ENCODE measurements at places on chromosomes 3 and 15.

- no peak for DNase-seq
Measured at GRCh38 chr3:29686889-29687592, 406.2 kb downstream of the RBMS3 start.

DNA sequence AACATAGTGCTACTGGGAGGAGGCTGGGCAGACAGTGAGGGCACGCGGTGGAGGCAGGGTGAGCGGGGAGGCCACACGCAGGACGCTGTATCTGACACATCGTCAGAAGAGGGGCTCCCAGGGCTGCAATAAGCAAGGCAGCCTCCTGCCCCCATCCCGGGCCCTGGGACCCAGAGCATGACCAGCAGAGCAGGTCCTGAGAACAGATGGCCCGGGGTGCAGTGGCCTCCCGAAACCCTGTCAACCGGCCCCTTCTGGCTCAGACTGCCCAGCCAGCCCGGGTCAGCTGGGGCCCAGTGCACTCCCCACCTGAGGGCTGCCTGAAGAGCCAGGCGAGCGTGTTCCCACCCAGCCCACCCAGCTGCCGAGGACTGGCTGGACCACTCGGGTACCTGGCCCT lies 37.4 kb downstream of the DNAJB8 start:
- DNase-seq, result no peak

- no peak for DNase-seq
Measured at GRCh38 chr3:51974277-51974962, 444 bp upstream of the ABHD14A start.

DNA sequence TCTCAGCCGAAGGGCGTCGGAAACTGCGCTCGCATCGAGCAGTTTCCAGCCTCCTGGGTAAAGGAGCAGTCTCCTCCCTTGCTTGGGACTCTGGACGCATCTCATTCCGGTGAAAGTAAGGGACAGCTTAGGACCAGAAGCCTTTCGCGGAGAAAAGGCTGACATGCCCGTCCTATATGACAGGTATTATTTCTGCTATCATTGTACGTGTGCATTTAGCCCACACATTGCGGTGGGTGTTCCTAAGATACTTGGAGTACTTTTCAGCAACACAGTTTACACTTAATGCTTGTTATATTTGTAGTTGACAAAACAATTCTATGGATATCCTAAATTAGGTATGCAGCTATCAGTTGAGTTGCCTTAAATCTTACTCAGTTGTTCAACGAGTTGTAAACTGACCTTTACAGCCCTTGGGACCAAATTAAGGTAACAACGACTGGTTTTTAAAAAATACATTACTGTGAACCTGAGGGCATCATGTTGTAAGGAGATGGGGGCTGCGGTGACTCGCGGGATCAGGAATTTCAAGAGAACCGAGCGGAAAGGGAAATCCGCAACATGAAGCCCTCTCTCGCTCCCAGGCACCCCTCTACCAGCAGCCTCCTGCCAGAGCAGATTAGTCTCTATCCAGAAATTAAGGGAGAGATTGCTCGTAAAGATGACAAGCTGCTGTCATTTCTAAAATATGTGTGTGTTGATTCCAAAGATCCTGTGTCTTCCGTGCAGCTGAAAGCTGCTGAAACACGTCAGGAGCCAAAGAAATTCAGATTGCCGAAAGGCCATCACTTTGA lies 632 bp upstream of the COPS2 start:
- DNase-seq, result peak; percentile 9

- DNase-seq, result no peak
Measured at GRCh38 chr3:188884299-188885043, 287.3 kb upstream of the TPRG1 start.

DNA sequence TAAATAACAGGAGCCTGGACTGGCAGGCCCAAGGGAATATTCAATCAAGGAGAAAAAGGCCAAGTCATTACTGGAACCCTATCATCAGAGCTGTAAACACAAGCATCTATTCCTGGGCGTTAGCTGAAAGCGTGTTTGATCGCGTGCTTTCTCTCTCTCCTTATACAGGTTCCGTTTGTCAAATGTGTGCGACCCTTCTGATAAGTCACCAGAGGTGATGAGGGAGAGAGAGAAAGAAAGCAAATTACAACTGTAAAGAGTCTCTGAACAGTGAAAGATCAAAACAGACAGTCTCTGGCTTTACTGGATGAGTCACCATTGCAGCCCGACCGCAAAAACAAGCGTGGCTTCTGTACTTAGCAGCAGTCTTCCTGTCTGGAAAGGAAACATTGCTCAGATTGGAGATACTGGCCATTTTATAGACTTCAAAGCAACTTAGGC lies 39.5 kb upstream of the TPRG1 start:
- no peak for DNase-seq

- no peak for DNase-seq
Measured at GRCh38 chr3:28280781-28281180, 39.4 kb downstream of the CMC1 start.

DNA sequence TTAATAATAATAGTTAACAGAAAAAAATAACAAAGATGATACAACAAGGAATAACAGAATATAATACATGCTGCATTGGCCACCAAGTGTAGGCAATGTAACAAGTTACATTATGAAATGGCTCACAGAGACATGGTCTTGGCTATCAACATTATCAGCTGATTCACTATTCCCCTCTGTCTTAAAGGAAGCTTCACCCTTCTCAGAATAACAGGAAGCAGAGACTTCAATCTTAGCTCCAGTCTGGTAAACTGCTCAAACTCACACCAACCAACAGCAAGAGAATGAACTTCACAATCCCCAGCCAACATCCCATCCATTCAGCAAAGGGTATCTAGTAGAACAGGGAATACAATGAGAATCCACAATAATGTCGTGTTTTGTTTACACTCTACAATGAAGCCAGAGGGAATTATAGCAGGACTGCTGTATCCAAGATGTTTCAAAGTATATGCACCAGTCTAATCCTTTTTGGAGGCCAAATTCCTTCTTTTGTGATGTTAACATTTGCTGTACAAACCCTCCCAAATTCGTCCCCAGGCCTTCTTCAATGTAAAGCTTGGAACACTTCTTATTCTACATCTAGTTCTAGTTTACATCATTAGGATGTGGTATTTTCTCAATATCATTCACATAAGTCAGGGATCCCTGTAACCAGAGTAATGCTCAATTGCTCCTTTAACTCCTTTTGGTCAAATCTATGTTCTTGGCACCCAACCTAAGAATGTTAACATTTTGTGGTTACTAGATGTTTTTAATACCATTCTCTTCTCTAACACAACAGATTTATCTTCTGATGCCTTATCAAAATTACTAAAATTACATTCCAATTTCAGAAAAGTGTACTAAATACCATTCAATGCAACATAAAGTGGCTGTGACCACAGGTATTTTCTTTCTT lies 52.4 kb upstream of the CMSS1 start:
- DNase-seq, result no peak

GRCh38 chr3:42020684-42021307 lies 58.9 kb upstream of the ULK4 start:
- no peak for DNase-seq

- no peak for DNase-seq
Measured at GRCh38 chr3:101643861-101644613, 32.9 kb downstream of the ZBTB11 start.
